ENCODE measurements at places on chromosomes 3 and 15.

- DNase-seq = peak; percentile 28
Observed at GRCh38 chr15:57306161-57306943, 70.0 kb upstream of the CGNL1 start.

DNA sequence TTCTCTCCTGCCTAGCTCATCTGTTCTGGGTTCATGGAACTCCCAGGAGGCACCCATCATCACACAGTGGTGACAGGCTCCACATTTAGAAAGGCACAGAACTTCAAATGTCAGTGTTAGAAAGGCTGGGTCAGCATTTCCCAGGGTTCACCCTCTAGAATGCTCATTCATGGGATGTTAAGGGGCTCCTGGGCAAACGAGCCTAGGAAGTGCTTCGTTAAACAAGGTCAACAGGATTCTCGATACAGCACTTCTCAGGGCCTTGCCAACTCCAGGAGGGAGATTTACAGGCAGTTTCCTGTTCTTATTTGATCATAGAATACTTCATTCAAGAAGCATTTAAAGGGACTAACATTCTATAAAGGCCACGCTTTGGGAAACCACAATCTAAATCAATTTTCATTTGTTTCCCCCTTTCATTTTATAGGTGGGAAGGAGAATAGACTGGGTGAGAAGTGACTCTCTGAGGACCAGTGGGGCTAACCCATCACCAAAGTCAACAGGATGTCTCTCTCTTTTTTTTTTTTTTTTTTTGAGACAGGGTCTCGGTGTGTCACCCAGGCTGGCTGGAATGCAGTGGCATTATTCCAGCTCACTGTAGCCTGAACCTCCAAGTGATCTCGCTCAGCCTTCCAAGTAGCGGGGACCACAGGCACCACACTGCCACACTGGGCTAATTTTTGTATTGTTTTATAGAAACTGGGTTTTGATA lies 14.3 kb downstream of the IGDCC4 start:
- no peak for DNase-seq

DNA sequence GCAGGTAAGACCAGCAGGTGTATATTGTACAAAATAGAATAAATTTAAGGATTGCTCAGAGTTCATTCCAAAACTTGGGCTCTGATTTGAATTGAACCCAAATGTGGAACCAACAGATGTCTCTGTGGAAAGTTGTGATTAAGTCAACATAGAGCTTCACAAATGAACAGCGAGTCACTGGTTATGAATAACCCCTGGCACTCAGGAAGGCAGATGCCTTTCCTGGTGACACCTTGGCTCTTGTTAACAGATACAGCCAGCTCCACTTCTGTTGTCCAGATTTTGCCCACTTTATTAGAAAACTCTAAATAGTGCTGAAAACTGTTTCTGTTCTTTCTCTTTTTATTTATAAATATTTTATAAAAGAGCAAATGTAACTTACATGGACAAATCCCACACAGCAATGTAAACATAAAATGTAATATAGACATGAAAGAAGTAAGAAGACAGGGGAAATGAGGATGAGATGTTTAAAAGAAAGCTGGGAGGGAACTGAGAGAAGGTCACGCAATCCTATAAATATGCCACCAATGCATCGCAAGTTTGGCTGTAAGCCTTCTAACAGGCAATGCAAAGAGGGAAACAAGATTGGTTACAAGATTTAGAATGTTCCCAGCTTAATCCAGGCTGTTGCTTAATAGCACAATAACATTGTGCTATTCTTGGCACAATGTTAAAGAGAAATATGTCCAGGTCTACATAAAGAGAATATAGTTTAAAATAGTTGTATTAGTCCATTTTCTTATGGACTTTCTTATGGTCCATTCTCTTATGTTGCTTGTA lies 495.5 kb downstream of the TAFA4 start:
- peak; percentile 2 for DNase-seq

DNA sequence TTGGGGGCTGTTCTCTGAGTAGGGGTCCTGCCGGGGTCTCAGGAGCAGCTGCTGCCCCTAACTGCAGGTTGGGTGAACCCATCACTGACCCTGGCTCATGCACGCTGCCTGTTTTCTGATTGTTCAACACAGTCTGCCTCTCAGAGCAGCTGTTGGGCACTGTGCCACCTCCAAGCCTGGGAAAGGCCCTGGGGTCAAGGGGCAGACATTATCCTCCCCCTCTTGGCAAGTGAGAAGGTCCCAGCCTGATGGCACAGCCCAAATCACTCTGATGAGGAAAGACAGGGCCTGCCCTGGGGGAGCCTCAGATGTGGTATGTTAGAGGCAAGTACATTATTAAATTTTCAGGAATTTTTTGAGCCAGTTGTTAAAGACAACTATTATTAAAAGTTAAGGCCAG lies 14.1 kb upstream of the GNAT1 start:
- no peak for DNase-seq

- DNase-seq = no peak
Observed at GRCh38 chr15:68426116-68426515, 5.8 kb downstream of the ITGA11 start.

GRCh38 chr15:36885771-36886170 lies 214.6 kb downstream of the MEIS2 start:
- DNase-seq = no peak

DNA sequence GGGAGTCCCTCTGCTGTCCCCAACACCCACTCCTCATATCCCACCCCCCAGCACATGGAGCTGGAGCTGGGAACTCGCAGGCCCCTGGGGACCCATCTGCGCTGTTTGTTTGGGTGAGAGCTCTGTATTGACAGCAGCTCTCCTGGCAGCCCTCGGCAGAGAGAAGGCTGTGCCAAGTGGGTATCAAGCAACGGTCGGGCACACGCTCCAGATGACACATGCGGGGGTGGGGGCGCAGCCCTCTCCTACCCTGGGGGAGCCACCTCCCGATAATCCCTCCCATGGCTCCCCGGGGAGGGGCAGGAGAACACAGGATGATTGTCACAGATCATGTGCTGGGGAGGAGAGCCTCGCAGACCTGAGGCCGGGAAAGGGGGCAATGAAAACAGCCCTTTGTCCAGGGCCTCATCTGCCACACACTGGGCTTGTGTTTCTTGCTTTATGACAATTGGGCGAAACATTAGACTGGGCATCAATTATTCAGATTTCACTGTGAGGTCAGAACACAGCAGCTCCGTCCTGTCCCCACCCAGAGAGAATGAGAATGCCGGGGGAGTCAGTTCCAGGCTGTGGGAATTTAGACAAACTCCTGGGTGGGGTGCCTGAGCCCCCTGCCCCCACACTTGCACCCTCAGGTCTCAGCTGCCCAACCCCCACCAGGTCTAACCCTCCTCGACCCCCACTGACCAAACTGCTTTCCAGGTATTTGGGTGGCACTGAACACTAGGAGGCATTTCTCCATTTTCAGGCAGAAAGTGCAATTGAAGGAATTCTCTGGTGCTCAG lies 46.4 kb upstream of the KLF13 start:
- DNase-seq = peak; percentile 27
